ENCODE measurements at places on chromosomes 12 and 14. TPM values are rescaled to one million over a fixed set of nuclear protein-coding genes. Genes with fewer than 3 reads are reported as not detected.

Gene KLRC2
- total RNA-seq = not detected

Gene ATL1
- total RNA-seq = 1.0 TPM

Gene FOXG1
- not detected for total RNA-seq

Gene ZNF605
- 13.9 TPM for total RNA-seq

Gene DENND5B
- total RNA-seq = 43.7 TPM

Gene ZDHHC17
- 22.2 TPM for total RNA-seq

Gene GPR84
- not detected for total RNA-seq

Gene USP44
- total RNA-seq = 1.0 TPM

All from left ventricle myocardium superior (tissue), 1 donor.